ENCODE measurements at places on chromosomes 5 and 9.

DNA sequence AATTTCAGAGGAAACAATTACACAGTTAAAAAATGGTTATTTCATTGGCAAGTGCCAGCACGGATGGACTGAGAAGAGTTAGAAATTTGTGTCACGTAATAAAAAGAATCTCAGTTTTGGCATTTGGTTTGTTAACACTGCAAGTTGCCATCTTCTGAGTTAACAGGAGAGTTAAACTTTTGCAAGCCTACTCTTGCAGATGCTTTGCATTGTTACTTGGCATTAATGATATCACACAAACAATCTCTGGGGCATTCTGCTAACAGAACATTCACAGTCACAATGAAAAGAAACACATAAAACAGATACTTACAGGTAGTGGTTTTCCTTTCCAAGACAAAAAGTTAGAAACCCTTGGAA is 647 bp downstream of the FREM1 start:
- DNase-seq: no peak

GRCh38 chr9:23524607-23525155 is 301.4 kb downstream of the ELAVL2 start:
- no peak for DNase-seq

DNA sequence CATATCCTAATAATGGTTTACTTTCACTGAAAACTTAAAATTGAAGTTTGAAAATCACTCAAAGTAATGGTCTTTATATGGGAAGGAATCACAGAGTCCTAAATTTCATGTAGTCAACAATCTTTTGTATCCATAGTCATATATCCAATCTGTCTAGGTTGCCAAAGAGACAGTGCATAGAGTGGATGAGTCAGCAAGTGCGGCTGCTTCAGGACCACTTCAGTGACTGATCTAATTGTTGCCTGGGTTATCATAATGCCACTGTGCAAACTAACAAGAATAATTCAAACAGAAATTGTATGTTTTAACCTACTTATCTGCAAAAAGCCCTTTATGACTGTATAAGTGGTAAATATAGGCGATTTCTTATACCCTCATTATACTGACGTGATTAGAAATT is 211.3 kb upstream of the PRR16 start:
- peak; percentile 67 for DNase-seq

DNA sequence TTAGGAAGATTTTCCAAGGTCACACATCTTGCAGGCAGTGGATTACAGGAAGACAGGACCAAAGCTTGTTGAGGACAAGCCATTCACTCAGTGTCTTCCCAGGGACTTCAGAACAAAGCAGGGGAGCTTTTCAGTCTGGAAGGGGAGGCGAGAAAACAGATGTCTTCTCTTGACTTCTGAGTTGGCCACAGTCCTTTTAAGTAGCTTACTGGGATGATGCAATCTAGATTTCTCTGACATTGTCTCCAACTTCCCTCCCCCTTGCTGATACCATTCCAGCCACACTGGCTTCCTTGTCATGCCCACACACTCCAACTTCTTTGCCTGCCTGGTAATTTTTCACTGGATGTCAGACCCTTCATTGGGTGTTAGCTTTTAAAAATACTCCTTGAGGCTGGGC is 174.2 kb upstream of the TBC1D2 start:
- peak; percentile 89 for DNase-seq

GRCh38 chr5:172870715-172871461 is 36.8 kb downstream of the ERGIC1 start:
- DNase-seq: peak; percentile 87

DNA sequence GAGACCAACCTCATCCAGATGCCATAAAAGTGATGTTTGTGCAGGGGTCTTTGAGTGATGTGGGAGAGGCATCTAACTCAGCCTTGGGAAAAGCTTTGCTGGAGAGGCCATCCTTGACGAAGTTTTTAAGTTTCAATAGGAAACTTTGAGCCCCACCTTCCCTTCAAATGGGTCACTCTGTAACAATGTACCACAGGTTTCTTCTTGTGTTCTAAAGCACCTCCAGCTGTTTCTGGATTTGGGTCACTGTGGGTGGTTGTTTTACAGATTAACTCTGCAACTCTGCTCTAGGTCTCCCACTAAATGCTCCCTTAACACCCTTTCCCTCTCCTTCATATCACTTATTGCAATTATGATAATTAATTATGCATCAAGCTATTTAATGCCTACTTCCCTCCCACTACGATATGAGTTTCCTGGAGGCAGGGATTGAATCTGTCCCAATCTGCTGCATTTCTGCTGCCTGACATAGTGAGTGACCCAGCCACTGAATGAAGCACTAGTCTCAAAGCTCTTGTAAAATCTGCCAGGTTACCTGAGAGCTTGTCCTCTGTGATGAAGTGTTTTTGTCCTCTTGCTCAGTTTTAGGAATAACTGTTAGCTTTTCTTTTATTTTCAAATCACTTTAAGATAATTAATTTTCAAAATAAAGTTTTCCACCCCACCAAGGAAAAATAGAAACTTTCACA is 60.5 kb upstream of the PUM3 start:
- no peak for DNase-seq

DNA sequence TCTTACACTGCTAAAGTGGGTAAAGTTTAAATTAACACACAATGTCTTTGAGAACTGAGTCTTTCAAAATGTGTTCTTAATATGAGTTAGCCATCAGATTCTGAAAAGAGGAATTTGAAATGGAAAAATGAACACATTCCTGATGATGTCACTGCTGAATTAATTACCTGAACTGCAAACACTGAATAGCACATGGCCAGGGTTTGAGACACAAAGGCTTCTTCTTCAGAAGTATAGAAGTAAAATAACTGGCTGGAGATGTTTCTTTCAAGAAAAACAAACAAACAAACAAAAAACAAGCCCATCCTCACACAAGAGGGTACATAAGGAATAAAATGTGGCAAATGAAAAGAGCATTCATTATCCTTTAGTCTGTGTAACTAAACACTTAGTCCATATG is 7.1 kb downstream of the GLIS3 start:
- peak; percentile 39 for DNase-seq

DNA sequence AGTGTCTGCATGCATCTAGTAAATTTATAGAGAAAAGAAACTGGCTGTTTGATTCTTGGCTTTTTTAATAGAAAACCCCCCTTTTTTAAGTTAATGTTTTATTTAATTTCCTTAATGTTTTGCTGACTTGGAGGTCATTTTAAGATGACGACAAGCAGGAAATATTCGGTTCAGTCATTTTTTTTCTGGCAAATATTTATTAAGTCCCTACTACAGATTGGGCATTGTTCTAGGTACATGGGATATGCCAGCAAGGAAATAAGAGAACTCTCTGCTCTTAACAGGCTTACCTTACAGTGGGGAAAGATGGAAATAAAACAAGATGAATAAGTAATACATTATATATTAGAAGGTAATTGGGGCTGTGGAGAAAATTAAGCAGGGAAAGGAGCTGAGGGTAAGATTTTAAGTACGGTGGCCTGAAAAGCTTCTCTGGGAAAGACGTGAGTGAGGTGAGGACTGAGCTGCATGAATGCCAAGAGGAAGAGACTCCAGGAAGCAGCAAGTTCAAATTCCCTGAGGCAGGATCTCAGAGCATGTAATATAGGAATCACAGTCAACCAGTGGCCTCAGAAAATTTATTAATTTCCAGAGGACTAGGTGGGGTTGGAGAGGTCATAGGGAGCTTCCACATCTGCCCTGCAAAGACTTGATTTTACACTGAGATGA is 316.0 kb upstream of the DAP start:
- DNase-seq: no peak

DNA sequence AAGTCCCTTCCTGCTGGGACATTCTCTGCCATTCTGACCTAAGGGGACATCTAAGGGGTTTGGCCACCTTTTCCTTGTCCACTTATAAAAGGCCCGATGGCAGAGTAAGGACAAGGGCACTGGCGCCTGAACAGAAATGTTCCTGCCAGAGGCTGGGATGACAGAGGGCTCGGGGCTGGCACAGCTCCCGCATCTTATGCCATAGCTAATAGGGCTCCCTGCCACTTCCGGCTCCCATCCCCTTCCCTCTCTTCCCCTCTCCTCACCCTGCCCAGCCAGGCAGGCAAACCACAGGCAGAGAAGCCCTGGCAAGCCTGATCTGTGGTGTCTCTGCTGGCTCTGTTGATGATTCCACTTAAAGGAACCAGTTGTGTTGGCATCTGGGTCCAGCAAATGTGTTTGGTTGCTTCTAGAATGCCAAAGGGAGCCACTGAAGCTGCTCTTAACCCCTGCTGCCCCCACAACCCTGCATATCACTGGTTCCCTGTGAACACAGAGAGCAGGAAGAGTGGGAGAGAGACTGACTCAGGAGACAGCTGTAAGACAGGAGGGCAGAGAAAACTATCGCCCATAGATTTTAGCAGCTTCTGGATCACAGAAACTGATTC is 18.4 kb upstream of the ADRA1B start:
- DNase-seq: no peak

DNA sequence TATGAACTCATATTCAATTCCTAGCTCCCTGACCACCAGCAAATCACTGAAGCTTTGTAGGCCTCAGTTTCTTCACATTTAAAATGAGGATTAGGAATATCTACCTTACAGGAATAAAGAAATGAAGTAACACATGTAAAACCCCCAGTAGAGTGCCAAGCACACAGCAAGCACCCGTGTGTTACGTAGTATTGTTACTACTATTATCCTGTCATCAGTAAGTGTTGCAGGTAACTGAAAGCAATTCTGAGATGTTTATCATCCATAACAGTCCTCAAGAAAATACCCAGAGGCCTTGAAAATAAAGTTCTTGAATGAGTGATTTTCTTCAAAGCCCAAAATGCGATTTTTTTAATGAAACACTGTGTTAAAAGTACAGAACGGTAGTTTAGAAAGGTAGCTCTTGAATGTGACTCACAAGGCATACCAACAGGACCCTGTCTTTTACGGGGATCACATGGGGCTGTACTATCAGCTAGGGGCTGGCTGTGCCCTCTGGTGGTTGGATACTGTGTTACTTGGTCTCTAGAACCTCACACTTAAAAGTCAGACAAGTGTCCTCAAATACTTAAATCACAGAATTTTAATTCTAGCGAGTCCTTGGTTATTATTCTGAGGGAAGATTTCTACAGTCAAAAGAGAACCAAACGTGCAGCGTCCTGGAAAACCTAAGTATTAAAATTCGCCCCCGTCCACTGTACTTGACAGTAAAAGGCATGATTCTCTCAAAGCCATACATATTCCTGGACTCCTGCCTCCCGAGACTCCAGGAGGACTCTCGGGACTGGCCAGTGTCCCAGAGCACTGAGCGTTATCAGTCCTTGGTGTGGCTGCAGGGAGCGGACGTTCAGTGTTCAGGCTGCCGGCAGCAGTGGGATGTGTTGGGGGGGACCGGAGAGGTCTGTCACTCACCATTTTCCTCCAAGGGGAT is 725 bp downstream of the NDUFB6 start:
- peak; percentile 81 for DNase-seq

DNA sequence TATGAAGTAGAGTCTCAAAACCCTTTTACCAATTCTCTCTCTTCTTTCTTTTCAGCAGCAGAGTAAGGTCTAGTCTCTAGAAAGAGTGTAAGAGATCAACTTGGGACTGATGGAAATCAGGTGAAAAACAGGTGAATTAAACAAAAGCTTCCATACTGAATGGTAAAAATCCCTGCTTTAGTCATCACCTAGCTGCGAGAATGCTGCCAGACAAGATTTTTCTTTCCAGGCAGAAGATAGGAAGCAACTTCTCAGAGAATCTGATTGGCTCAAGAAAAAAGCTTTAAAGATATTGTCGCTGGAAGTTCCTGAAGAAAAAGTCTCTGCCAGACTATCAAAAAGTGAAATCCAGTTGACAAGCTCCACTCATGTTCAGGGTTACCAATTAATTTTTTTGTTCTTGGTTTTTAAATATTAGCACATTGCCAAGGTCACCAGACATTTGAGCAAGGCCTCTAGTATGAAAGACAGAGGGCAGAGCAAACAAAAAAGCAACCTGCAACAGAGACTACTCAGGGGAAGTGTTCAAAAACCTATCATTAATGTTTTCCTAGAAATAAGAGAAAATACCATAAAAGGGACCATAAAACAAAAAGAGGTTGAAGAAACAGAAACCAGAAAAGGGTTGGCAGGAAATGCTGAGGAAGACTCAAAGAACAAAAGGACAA is 9.3 kb downstream of the CDO1 start:
- DNase-seq: no peak

DNA sequence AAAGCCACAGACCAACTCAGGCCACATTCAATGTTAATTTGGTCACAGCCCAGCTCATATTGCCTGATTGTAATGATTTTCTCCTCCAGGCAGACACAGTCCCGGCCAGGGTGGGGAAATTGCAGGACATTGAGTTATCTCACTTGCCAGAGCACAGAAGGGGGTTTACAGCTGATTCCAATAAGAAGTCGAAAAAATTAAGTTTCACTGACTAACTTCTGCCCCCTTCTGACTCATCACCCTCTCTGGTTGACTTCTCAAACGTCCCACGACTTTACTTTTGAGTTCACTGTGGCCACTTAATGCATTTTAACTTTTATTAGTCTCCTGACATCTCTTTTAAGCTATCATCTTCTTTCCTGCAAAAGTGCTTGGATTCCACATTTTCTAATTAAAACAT is 321.4 kb upstream of the WWC1 start:
- peak; percentile 66 for DNase-seq

GRCh38 chr5:58239045-58239444 is 220.8 kb downstream of the PLK2 start:
- DNase-seq: no peak

DNA sequence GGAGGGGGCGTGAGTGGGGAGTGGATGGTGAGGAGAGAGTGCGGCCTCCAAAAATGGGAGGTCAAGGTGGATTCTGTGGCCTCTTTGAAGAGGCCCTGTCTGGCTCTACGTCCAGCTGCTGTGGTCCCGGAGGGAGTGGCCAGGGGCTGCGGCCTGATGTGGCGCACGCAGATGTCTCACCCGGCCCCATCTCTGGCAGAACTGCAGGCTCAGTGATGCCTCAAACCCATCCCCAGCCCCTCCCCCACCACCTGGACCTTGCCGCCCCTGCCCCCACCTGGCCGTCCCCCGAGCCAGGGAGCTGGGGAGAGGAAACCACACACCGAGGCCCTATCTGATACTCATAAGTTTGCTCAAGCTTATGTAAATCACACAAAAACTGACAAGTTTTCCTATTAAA is 267.6 kb downstream of the PBX3 start:
- DNase-seq: no peak

- DNase-seq: peak; percentile 95
Measured at GRCh38 chr5:73591102-73591695, 25.7 kb downstream of the UTP15 start.

GRCh38 chr9:69339620-69340019 is 14.6 kb downstream of the ENTREP1 start:
- DNase-seq: no peak

- no peak for DNase-seq
Measured at GRCh38 chr5:3590967-3591900, 4.4 kb upstream of the IRX1 start.

- DNase-seq: peak; percentile 61
Measured at GRCh38 chr9:14992081-14992480, 81.9 kb upstream of the FREM1 start.

DNA sequence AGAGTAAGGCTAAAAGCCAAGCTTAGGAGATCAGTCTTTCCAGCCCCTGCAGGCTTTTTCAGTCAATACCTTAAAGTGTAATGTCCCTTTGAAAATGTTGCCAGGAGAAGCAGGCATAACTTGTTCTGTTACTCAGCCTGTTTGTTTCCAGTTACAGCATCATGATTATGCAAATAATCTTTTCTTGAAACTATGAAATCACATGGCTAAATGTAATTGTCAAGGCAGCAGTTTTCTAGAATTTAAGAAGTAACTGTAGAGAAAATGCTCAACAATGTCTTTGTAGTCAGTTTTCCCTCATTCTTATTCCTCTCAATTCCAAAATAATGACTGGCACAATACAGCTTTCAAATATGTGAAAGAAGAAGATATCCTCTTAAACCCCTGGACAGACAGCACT is 1.9 kb upstream of the GPR107 start:
- DNase-seq: no peak

- peak; percentile 15 for DNase-seq
Measured at GRCh38 chr5:142544071-142544753, 141.7 kb downstream of the FGF1 start.

Measured in fibroblast of mammary gland (primary cell).